Cortex of kidney (tissue), 1 donor: ENCODE measurements at places on chromosomes 13 and 19.

GRCh38 chr13:69857183-69857821, 250.3 kb upstream of the ATXN8OS start:
- DNase-seq, result no peak

- DNase-seq, result no peak
Measured at GRCh38 chr13:109626386-109627171, 159.8 kb downstream of the IRS2 start.

DNA sequence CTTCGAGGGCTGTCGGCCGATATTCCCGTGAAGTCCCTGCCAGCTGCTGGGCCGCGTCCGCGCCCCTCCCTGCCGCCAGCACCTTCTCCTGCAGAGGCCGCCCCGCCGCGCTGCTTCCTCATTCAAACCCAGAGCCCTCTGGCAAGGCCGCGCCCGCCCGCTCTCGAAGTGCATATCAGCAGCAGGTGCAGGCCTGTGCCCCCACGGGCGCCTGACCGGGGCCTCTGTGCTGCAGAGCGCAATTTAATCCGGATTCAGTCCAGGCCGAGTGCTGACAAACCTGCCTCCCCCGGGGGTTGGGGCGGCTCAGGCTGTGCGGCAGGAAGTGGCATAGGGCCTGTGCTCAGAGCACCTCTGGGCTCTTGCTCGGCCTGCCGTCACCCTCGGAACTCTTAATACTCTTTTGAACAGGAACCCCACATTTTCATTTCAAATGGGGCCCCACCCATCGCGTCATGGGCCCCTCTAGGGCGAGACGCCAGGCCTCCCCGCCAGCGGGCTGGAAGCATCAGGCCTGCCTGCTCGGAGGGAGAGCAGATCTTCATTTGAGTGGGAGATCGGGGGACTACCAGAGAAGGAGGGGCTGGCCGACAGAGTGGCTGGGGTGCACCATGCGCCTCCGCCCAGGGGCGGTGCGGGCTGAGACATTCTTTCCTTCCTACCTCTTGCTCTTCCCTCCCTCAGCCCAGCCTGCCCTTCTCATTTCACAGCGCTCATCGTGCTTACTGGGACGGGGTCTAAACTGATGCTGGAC, 125.7 kb downstream of the TNFRSF19 start:
- no peak for DNase-seq

DNA sequence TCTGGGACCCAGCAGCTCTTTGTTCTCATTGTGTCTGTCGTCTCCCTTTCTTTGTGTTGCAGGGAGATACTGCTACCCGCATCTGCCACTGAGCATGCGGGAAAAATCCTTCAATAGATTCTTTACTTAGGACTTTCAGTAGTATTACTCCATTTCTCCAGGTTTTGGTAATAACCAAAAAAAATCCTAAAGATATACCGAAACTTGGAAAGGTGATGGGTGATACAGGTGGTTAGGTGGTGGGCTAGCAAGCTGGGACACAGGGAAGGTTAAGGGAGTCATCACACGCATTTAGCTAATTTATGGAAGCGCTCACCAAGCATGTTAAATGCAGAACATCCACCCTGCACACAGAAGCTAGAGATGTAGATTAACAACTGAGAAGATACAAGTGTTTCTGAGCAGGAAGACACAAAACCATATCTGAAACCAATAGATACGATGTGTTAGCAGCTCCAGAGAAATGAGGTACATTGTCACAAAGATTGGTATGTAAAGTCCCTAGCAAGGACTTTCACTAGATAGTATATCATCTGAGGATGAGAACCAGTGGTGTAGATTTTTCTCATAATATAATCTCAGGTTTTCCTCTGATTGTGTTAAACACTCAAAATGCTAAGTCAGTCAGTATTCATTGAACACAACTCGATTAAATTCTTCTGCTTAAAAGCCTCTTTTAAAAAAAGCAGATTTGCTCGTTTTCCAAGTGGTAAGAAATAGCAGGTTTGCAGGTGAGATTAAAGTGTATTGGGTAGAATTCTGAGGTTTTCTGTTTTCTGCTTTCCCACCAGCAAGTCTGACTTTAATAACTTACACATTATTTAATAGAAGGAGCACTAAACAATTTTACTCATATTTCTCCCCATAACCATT, 1.2 kb upstream of the SLAIN1 start:
- no peak for DNase-seq

GRCh38 chr19:17281391-17282304, at the start of gene ANKLE1:
Gene ANKLE1 (plus strand): TSS chr19:17281901. CDS start chr19:17281921, 20 bp downstream.
- DNase-seq, result no peak

GRCh38 chr13:24220086-24220703, 59.7 kb downstream of the SPATA13 start:
- DNase-seq, result no peak

DNA sequence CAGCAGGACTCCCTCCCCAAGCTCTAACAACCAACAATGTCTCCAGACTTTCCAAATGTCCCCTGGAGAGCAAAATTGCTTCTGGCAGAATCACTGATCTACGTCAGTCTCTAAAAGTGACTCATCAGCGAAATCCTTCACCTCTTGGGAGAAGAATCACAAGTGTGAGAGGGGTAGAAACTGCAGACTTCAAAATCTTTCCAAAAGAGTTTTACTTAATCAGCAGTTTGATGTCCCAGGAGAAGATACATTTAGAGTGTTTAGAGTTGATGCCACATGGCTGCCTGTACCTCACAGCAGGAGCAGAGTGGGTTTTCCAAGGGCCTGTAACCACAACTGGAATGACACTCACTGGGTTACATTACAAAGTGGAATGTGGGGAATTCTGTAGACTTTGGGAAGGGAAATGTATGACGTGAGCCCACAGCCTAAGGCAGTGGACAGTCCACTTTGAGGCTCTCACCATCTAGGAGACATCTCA, 6.2 kb upstream of the CEACAM5 start:
- no peak for DNase-seq

- DNase-seq, result no peak
Measured at GRCh38 chr13:94178625-94179244, 300.7 kb downstream of the DCT start.
